Stimulated activated CD8-positive, alpha-beta memory T cell treated with anti-CD3 and anti-CD28 coated beads, Interleukin-2, amount 100 ng/mL, for 1 hour (primary cell): ENCODE measurements at places on chromosomes 1 and 21.

DNA sequence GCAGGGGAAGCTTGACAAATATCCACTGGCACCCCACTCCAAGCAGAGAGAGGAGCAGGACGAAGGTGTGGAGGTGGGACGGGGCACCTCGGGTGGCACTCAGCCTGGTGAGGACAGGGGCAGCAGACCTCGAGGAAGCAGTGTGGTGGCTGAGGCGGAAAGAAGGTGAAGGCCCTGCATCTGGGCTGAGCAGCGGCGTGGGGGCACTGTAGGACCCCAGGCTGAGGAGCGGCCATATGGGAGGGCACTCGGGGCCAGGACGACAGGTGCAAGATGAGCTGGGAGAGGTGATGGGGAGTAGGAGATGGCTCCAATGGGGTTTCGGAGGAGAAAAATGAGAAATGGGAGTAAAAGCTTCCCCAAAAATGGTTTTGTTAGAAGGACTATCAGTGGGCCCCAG lies 224.9 kb downstream of the TRABD2B start:
- no peak for DNase-seq

DNA sequence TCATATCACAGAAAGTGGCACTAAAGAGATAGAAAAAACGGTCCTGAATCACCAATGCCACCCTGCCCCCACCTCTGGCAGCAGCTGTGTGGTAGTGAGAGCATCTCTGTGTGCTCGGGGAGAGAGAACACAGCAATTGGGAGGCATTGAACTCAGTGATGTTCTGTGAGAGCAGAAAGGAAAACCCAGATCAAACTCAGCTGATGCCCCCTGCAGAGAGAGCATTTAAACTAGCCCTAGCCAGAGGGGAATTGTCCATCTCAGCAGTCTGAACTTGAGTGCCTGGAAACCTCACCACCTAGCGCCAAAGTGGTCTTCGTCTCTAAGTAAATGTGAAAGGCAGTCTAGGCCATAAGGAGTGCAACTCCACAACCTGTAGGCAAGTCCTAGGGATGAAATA lies 21.3 kb downstream of the SLC44A5 start:
- no peak for DNase-seq

DNA sequence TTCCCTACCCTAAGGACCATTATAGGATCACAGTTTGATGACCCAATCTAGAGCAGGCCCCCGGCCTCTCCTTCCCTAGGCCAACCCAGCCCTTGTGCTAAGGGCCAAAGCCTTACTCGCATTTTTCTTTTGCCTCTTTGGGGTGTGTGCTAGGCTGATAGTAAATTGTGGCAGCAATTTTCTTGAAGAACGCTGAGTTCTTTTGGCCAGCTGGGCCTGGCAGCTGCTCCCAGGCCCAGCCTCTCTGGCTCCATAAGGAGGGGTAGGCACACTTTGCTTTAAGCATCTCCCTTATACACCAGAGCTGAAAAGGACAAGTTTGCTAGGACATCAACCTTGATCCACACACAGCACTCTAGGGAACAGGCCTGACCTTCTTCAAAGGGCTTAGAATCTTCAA lies 4.2 kb downstream of the OLFML2B start:
- DNase-seq, result no peak

DNA sequence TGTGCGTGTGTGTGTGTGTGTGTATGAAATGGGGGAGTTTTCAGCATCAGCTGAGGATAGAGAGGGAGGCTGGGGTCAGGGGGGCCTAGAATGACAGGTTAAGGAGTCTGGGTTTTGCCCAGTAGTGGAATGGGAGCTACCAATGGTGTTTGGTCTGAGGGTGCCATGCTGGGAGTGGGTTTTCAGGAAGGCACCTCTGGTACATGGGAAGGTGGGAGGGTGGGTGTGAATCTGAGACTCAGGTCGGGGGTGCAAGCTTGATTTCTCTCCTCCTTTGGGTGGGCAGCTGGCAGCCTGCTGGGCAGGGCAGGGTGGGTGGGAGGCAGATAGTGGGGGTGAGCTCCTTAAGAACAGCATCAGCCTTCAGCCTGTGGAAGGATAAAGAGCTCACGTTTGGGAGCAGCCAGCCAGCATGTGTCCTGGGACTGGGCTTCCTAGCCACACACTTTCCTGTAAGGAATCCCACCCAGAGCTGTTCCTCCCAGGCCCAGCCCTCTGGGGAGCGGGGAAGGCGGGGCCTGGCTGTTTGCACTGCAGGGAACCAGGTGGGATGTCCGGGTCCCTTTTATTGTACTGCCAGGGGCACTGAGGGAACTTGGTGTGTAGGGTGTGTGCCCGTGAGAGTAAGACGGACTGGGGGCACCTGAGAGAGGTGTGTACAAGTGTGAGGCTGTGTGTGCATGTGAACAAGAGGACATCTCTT lies 152.8 kb downstream of the FOXD2 start:
- DNase-seq, result no peak

DNA sequence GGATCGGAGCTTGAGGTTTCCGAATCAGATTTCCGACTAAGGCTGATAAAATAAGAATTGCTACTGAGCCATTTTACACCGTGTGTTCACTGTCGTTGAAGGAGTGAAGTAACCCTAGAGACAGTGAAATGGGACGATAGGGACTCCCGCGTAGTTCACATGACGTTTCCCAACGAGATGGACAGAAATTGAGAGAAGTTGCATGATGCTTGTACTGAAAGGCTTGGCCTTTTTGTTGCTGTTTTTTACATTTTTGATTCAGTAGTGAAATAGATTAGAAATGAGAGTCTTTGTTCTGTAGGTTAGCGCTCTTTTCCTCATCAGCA lies 1.2 kb downstream of the KHDRBS1 start:
- DNase-seq, result no peak
